Aorta (tissue), 5 donors: ENCODE measurements at places on chromosomes 3 and 15.

DNA sequence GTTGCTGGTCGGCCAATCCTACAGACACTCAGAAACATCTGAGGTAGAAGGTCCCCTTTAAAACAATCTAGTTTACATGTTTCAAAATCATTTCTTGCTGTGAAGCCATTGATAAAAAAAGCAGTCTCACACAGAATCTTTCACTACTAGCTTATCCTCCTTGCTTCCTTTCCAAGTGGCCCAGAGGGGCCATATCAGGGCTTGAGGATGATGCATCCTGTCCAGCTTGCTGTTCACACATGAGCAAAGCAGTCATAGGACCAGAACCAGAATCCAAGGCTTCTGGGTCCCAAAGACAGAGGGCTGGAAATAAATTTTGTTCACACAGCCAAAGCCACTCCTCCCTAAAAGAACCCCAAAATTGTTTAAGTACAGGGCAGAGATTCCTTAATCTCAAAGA, 9.2 kb upstream of the LYZL4 start:
- no peak for DNase-seq

DNA sequence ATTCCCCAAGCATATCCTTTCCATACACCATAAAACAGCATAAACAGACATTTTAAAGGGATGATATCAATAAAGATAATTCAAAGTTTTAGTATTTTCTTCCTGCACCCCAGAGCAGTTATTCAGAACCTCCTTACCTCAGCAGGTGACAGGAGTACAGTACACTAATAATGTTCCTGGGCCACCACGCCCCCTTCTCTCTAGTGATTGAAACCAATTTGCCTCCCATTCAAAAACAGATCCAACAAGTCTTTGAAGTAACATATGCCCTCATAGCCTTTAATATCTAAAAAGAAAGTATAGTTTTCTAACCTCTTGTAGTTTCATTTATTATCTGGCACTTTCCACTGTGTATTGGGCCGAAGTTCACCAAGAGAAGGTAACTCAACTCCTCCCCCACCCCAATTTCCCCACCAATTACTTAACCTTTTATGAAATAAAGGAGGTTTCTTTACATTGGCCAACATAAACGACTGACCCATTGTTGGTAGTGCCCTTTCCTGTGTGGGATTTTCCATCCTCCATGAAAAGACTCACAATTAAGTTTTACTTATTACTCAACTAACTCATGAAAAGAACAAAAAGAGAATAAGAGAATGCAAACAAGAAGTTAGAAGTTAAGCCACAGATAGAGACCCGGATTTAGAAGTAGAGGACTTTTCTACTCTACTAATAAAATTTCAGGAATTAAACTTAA, 5.0 kb upstream of the ATP8B4 start:
- DNase-seq: no peak

DNA sequence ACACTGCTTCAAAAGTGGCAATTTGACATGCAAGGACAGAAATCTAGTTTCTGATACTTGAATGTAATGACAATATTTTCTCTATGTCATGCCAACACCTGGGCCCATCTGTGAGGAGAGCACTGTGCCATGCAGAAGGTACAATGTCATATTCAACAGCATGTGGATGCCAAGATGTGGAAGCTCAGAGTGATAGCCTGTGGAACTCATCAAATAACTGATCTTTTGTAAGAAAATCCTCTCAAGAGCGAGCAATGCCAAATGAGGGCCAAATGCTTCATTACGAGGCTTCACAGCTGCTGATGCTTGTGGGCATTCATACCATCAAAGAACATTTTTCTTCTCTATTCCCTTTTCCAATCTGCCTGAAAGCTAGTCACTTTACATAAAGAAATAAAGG, 95.1 kb downstream of the ROBO1 start:
- no peak for DNase-seq

DNA sequence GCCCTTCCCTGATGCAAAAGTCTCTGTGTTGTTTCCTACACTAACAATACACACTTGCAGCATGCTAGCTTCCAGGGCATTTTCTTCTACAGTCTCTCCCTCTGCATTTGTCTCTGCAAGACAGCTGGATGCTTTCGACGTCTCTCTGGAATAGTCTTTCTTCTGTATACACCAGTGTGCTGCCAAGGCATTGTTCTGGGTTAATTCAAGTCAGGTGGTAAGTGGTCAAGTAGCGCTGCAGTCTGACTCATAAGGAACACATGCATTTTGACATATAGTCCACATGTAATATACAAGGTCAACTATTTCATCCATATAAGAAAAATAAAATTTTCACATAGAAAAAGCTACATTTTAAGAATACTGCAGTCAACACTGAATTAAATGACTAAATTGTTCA, 92.7 kb downstream of the MYLK start:
- DNase-seq: no peak

DNA sequence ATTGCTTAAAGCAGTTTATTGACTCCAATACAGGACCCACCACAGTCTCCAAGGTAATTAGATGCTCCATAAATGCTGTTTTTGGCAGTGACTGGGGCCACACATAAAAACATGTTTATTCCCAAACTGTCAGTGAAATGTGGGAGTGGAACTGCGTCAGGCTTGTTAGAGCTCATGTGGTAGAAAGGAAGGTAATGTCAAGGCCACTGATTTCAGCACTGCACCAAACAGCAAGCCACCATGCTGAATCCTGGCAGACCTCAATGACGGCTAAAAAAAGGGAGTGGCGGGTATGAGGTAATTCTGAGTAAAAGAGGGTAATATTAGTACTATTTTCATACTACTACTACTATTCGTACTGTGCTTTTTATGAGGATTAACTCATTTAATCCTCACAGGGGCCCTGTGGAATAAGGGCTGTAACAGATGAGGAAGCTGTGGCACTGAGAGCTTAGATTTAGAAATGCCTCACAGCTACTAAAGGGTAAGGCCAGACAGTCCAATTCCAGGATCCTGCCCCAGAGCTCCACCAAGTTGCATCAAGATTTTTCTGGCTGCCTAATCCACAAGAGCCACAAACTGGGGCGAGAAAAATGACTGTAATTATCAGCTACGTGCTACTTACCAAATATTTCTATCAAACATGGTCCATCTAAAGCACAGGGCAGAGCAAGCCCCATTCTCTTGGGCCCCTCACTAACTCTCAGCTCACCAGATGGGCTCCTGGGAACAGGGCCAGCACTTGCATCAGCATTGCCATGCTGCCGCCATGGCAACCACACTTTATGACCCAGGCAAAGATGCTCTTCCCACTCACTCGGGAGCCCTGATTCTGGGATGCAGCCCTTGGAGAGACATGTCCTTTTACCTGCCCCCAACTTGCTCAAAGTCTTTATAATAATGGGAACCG, 83.6 kb upstream of the SPATA12 start:
- no peak for DNase-seq

- no peak for DNase-seq
Measured at GRCh38 chr3:162569314-162569713, 1072.7 kb downstream of the OTOL1 start.

DNA sequence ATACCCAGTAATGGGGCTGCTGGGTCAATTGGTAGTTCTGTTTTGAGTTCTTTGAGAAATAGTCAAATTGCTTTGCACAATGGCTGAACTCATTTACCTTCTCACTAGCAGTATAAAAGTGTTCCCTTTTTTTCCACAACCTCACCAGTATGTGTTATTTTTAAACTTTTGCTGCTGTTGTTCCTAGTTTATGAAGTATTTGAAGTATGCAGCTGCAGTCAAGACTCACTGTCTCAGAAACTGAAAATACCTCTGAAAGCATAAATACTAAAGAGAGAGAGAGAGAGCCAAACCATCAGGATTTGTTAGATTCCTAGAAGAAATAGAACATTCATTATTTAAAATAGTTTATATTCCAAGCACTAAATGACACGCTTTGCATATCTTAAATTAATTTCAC, 764.2 kb downstream of the NTRK3 start:
- DNase-seq: no peak

DNA sequence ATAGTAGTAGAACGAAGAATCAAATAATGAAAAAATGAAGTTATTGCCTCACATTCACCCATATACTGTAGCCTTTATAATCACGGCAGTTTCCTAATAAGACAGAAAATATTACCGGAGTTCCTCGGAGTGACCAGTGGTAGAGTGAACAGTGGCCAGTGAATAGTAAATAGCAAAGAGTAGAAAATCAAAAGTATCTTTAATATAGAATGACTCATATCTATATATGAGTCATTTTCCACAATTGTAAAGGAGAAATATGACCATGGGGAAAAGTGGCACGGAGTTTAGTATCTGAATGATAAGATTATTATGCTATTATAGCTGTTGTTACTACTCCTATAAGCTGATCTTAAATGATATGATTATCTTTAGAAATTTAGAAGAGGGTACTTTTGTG, 38.5 kb downstream of the ZBTB20 start:
- no peak for DNase-seq

- DNase-seq: no peak
Measured at GRCh38 chr3:141153679-141153966, 78.0 kb upstream of the PXYLP1 start.

GRCh38 chr3:29583861-29584260, 303.0 kb downstream of the RBMS3 start:
- no peak for DNase-seq

DNA sequence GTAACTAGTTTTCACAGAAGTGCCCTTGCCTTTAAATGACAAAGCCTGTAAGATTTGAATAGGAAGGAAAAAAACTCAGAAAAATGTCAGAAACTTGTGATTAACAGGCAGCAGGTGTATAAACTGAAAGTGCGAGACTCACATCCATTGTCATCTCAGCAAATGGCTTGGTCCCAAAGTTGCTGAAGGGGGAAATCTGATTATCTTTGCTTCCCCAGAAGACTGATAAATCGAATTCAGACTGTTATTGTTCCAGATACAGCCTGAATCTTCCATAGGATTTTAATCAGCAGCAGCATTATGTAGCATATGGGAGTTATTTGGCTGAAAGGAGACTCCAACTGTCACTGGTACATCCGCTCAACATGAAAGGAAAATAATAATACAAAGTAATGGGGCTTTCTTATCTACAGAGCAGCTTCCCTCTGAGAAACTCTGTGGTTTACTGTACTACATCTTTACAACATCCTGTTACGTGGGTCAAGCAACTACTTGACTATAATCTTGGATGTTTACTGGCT, 550.4 kb upstream of the CCDC54 start:
- DNase-seq: no peak

DNA sequence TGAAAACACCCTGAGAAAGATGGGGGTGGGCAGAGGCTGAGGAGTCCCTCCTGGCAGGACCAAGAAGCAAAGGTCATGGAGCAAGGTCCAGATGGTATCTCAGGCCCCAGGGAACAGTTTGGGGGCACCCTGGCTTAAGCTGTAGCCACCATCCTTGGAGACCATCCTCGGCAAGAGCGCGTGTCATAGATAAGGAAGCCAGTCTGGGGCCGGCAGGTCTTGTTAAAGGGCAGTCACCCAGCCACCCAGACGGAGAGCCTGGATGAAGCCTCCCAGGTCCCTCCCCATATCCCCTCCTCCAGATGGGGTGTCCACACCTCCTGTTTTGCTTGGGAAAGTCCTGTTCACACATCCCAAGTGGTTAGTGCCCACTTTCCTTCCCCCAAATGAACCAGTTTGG, 191.1 kb downstream of the KLF13 start:
- no peak for DNase-seq

- no peak for DNase-seq
Measured at GRCh38 chr3:13210221-13210975, 137.2 kb upstream of the IQSEC1 start.

GRCh38 chr3:127035677-127036076, 52.8 kb downstream of the PLXNA1 start:
- DNase-seq: peak; percentile 90

- no peak for DNase-seq
Measured at GRCh38 chr3:38270606-38271005, 5.0 kb downstream of the SLC22A13 start.

- no peak for DNase-seq
Measured at GRCh38 chr15:69806287-69806915, 291.3 kb downstream of the TLE3 start.

DNA sequence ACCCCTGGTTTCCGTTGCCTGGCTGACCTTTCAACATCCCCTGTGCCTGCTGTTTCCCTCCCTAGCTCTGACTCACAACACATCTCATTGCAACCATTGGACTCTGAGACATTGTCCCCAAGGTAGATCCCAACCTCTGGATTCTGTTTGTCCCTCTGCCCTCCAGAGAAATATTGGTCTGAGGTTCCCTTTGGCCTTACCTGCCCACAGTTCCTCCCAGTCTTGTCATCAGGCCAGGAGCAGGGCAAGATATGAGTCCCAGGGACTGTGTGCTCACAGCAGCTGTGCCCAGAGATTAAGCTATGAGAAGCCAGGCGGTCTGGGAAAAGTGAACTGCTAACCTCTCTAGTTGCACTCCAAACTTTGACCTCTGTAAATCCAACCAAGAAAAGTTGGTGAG, 168.2 kb upstream of the NR2F2 start:
- no peak for DNase-seq

- no peak for DNase-seq
Measured at GRCh38 chr3:30702038-30702827, 95.8 kb downstream of the TGFBR2 start.

- DNase-seq: no peak
Measured at GRCh38 chr15:50506121-50506520, 40.3 kb downstream of the USP50 start.

- DNase-seq: no peak
Measured at GRCh38 chr3:77648664-77649063, 608.8 kb downstream of the ROBO2 start.
